ENCODE measurements at places on chromosomes 1 and 21.
A peak's percentile ranks its signal among the peaks of the same experiment; 100 is the strongest.

- no peak for DNase-seq
Observed at GRCh38 chr21:35547946-35548774, 499.1 kb upstream of the RUNX1 start.

GRCh38 chr1:43104027-43104763 lies 67.9 kb downstream of the EBNA1BP2 start:
- no peak for DNase-seq

DNA sequence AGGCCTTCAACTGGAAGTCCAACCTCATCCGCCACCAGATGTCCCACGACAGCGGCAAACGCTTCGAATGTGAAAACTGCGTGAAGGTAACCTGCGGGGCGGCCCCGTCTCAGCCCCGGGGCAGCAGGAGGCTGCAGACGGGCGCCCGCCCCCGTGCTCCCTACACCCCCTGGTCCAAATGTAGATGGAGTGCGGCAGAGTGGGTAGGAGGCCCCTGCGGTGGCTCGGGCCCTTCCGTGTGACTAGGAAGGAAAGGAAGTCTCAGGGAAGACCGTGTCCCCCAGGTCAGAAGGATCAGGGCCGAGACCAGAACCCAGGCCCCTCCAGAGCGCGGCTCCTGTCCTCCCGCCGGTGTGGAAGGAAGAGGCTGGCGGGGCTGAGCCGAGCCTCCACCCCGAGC lies 49.7 kb upstream of the ARHGEF16 start:
- no peak for DNase-seq

GRCh38 chr1:58584082-58584895 lies 7.2 kb upstream of the TACSTD2 start:
- DNase-seq, result peak; percentile 99

DNA sequence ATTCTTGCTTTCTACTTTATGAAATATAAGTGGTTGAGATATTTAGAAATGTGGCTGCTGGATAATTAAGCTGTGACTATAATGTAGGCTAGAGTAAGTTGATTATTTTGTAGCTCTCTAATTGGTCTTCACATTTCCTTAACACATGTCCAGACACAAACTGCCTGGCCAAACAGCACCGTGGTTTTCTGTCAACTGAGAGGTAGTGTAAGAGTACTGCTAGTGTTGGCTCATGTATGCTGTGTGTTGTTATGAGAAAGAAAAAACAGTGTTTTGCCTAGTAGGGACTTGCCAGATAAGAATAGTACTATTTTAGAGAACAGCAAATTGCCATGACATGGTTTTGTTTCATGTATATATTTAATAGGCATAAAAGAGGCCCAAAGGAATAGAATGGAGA lies 37.1 kb downstream of the TMED5 start:
- no peak for DNase-seq

DNA sequence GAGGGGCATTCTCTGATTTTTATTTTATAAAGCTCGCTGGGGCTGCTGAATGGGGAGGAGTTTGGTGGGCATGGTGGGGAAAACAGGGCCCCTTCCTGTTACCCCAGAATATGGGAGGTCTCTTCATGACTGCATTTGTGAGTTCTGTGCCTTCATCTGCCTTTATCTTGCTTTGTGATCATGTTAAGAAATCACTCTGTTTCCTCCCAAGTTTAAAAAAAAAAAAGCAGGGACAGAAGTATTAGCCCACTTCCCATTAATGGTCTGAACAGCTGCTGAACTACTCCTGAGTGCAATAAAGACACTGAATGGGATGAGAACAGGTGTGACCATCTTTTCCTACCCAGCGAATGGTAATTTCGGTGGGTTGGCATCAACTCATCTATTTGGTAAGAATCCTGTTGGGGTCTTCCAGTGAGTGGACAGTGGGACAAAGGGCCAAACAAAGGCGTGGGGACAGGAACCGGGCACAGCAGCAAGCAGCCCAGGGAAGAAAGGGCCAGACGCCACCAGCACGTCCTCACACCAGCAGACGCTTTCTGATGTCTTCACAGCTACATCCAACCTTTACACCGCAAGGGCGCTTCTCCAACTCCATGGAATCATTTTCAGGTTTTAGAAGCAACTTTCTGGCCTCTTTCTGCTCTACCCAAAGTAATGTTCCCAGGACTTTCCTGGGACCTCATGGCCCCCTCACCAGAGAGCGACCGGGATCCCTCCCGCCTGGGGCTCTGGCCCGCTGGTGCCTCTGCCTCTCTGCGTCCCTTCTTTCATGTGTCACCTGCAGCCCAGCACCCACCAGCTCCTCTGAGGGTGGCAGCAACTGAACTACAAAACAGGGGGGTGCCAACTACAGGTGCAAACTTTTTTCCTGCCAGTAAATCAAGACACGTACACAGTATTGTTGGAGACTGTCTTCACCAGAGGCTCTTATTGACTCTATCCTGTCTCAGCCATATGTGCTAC lies 160.2 kb downstream of the ADSS2 start:
- no peak for DNase-seq

DNA sequence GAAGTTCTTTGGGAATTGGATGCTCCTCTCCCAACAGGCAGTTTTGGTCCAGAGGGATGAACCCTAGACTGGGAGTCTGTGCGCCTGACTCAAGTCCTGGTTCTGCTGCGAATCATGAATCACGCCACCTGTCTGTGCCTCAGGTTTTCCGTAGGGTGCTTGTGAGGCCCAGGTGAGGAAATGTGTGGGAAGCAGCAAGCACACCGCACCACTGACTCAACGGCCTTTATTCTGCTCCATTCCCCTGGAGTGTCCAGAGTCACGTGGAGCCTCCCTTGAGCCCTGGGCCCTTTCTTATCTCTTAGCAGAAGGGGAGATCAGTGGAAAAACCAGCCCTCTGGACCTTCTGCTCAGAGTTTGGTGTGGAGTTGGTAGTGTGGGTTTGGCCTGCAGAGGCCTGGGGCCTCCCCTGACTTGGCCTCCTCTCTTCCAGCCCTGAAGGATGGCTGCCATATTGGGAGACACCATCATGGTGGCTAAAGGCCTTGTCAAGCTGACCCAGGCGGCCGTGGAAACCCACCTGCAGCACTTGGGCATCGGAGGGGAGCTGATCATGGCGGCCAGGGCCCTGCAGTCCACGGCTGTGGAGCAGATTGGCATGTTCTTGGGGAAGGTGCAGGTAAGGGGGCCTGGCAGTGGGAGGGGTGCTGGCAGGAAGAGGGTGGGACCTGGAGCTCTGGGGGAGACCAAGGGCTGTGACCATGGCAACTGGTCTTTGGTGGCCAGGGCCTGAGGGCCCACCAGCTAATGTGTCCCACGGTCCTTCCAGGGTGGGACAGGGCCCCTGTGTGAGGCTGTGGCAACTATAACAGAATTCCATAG lies 21.1 kb downstream of the COQ8A start:
- no peak for DNase-seq

GRCh38 chr1:172753964-172754363 lies 95.1 kb downstream of the FASLG start:
- no peak for DNase-seq

- no peak for DNase-seq
Observed at GRCh38 chr21:31938330-31939301, 65.8 kb downstream of the HUNK start.

- DNase-seq, result no peak
Observed at GRCh38 chr1:244060686-244061085, 9.6 kb downstream of the ZBTB18 start.

DNA sequence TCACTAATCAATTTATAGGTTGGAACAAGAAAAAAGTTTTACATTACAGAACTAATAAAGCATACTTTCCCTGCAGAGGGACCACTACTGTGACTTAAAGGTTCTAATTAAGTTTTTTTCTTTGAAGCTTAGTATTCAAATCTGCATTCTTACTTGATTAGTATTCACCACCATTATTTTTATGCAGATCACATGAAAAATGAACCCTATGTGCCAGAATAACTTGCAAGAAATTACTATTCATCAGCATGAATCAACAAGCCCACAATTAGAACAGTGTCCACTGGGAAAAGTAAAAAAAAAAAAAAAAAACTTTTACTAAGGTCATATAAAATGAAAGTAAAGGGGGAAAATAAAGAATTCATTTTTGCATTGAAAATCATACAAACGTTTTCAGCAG lies 90.8 kb downstream of the SMYD3 start:
- no peak for DNase-seq

DNA sequence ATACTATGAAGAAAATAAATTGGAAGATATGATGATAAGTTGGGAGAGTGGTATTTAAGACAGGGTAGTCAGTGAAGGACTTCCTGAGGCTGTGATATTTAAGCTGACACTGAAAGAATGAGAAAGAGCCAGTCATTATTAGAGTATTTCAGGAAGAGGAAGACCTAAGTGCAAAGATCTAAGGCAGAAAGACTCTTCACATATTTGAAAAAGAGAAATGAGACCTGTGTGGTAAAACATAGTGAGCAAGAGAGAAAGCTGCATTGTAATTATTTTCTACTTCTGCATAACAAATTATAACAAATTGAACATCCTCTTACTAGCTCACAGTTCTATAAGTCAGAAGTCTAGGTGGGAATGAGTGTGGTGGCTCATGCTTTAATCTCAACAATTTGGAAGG lies 34.6 kb upstream of the DOCK7 start:
- no peak for DNase-seq

DNA sequence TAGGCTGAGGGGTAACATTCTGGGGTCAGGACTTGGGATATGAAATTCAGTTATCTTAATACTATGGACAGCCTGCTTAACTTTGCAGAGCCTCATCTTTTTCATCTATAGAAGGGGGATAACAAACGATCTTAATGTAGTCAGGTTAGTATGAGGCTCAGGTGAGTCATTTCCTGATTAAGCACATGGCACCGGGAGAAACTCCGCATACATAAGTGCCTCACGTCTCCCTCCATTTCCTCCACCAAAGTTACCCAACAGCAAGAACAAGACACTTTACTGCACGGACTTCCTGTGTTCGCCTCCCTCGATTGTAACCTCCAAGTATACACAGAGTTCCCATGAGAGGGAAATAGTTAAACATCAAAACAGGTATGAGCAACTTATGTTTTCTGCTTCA lies 112.7 kb upstream of the COA6 start:
- peak; percentile 90 for DNase-seq

- DNase-seq, result no peak
Observed at GRCh38 chr1:175186433-175187160, 6.0 kb downstream of the KIAA0040 start.

DNA sequence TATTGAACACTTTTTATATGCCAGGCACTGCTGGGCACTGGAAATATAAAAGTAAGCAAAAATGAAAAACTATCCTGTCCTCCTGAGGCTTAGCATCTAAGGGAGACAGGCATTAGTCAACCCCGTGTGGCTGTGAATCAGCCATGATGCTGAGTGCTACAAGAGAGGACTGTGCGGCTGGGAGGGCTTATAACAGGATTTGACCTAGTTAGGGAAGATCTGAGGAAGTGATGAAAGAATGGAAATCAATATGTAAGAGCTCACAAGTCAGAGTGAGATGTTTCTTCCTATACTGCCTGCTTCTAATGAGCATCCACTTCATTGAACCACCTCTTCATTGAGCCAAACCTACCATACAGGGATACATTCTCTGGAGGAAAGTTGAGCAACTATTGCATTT lies 15.1 kb downstream of the TRIM45 start:
- DNase-seq, result peak; percentile 16

DNA sequence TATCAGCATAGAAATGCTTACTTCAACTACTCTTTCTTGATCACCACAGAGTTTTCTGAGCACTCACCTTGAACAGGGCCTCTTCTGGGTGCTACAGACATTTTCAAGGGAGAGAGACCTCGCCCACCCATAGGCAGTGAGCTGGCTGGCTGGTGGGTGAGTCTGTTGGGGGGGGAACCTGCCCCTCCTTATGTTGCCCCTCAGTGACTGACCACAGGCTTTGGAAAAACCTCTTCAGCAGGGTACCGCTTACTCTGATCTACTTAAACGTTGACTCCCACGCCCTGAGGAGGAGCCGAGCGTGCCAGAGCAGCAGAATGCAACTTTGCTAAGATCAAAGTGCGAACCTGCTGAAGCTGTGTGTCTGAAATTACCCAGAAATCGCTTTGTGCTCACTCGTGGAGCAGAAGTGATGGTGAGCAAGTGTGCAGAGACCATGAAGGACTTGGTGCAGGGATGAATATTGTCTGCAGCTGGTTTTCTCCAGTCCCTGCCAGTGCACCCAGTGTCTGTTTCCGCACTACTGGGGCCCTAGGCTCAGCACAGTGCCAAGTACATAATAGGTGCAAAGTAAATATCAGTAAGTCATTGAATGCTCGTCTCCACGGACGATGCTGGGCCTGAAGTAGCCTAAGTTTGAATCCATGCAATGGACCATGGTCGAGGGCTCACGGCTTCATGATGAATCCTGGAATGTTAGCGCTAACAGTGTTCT lies 158.7 kb upstream of the IRF2BP2 start:
- DNase-seq, result no peak

DNA sequence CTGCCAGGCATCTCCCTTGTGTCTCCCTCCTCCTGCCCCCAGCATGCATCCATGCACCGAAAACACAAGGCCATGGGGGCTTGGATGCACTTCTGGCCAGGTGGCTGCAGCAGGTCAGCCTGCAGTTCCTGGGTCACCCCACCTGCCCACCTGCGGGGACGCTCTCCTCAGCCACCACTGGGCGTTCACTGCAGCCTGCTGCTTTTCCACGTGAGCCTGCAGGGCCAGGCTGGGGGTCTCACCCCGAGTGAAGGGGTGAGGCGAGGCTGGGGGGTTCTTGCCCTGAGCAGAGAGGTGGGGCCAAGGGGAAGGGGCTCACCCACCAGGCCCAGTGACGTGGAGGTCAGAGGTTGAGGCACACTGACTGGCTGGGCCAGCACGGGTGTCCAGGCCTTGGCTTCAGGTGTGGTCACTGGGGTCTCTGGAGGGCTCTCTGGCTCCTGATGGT lies 64.6 kb downstream of the WNT9A start:
- DNase-seq, result no peak

DNA sequence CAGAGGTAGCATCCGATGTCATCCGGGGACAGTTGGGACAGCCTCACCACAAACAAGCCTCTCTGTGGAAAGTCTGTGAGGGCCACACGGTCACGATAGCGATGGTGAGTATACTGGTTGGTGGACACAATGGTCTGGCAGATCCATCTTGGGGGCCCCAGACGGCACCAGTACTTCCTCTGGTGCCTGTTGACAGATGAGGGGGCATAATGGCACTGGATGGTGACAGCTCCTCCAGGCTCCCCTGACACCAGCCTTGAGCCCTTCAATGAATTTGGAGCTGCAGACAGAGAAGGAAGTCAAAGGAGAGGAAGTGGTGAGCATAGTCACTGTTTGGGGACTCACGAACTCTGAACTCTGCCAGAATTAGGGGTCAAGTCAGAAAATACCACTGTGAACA lies 8.0 kb downstream of the FCAMR start:
- no peak for DNase-seq

DNA sequence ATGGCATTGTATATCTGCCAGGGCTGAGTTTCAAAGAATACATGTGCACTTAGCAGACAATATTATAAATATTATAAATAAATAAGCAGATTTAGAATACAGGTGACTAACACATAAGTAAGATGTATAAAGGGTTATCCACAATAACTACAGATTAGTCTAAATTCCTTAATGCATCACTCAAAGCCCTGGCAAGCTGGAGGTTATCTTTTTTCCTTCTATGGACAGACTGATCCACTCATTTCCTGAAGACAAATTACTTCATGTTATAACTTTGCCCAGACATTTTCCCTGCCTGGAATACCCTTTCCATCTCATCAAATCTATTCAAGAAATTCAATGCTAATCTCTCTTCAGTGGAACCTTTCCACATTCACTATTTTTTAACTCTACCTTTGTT lies 38.8 kb downstream of the LUZP1 start:
- DNase-seq, result peak; percentile 24

- DNase-seq, result no peak
Observed at GRCh38 chr1:175400766-175401165, 208.2 kb upstream of the KIAA0040 start.

GRCh38 chr1:5885471-5886139 lies 106.6 kb downstream of the NPHP4 start:
- no peak for DNase-seq

Measured in HT1080 (cell line).